ENCODE measurements at places on chromosomes 12 and 14.

GRCh38 chr12:2341871-2342270, 289.1 kb downstream of the CACNA1C start:
- DNase-seq, result no peak

GRCh38 chr14:93729993-93730392, 58.3 kb downstream of the PRIMA1 start:
- no peak for DNase-seq

DNA sequence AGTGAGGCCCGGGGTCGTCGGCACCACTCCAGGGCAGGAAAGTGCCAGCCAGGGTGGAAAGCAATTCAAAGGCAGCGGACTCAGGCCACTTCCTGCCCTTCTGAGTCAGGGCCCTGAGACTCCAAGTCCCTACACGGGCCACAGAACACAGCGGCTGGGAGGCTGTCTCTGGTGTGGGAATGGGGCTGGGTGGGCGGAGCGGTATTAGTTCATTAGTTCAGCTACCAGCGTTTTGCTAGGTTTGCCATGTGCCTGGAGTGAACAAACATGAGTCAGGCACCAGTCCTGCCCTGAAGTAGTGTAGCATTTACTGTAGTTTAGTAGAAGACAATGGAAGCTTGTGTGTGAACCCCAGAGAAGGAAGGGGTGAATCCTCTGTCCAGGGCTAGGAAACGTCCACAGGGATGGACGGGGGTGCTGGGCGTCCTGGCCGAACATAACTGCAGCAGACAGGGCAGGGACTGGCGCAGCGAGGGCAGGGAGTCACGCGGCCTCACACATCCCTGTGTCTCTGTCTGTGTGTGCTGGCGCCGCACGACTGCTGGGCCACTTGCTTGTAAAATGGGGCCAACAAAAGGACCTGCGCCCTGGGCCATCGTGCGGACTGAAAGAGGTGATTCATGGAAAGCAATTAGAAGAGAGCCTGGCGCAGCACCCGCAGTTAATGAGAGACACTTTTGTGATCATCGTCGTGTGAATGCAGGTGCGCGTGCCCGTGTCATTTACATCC, 186.4 kb upstream of the PRMT8 start:
- no peak for DNase-seq

- DNase-seq, result no peak
Observed at GRCh38 chr14:96515731-96516130, 13.5 kb downstream of the PAPOLA start.

DNA sequence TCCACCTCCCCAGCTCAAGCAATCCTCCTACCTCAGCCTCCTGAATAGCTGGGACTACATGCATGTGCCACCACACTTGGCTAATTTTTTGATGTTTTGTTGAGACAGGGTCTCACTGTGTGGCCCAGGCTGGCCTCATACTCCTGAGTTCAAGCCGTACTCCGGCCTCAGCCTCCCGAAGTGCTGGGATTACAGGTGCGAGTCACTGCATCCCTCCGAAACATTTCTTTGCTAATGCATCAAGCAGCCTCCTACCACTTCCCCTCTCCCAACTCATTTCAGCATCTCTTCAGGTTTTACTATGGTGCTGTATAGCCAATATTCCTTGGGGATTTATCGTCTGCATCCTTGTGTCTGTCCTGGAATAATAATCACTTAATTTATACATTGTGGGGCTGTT, 2.3 kb upstream of the SLC22A17 start:
- DNase-seq, result no peak

DNA sequence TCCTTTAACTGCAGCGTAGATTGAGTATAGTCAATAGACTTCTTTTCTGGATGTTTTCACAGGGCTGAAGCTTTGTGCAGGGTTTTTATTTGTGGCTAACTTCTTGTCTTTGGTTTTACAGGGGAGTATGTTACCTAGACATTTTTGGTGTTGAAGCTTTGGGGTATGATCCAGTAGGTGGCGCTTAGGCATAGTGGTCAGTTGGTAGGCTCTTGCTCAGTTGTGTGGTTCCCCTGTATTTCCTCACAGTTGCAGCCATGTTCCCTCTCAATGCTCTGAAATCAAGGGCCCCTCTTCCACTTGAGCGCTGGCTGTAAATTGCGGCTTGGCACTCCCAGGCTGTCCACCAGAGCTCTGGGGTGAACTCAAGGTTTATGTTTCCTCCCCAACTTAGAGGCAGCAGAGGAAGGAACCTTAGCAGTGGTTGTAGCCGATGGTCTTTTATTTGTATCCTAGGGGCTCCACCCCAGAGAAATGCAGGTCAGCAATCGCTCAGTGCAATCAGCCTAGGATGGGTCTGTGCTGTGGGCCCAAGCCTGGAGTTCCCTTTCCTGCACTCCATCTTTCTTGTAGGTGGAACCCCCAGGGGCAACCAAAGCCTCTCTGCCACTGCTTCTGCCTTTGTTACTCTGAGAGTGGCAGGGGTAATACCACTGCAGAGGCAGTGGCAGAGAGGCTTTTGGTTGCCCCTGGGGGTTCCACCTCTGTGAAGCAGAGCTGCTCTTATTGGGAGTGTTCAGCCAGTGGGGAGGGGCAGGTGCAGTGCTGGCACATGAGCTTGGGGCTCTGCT, 55.1 kb downstream of the CMAS start:
- no peak for DNase-seq

- no peak for DNase-seq
Observed at GRCh38 chr14:60839657-60840056, 105.1 kb downstream of the MNAT1 start.

DNA sequence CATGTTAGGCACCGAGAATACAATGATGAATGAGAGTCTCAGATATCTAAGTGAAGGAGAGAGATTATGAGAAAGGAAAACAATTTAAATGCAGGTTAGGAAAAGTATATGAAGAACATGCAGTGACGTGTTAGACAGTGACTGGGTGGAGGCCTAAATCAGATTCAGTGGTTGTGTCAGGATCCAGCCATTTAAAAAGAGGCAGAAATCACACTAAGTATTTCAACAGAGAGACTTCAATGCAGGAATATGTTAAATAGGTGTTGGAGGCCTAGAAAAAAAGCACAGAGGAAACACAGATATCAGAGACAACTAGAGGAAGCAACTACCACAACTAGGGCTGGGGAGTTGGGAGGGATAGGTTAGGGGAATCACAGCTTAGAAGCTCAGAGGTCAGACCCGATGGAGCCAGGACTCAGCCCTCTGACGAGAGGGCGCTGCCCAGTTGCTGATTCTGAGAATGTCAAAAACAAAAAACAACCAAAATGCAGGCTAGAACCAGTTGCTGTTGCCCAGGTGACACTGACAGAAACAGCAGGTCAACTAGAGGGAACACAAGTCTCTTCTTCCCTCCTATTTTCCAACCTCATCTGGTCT, 3.0 kb upstream of the GARIN2 start:
- no peak for DNase-seq

DNA sequence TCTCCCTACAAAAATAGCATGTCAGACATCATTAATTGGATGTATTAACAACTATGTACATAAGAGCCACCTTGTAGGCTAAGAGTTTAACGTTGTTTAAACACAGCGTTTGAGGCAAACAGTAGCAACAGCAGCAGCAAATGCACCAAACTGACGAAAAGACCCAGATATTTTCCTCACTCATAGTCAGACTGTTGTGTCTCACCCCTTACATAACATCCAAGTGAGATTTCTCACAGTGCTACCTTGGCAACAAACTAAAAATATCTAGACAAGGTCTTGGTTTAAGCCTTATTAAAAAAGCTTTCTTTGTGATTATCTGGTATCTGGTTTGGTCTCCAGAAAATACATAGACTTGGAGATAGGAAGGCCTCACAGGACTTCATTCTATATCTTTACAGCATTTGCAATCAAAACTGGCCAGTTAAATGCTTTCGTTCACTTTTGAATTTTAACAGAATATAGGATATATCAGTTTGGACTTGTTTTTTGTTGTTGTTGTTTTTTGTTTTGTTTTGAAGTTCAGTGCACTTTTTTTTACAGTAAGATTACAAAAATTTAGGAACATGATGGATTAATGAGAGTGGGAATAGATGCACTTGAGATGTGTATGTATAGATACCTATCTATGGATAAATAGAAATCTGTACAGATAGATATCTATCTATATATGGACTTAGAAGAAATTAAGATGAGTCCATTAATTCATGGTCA, 4.1 kb downstream of the BHLHE41 start:
- no peak for DNase-seq

DNA sequence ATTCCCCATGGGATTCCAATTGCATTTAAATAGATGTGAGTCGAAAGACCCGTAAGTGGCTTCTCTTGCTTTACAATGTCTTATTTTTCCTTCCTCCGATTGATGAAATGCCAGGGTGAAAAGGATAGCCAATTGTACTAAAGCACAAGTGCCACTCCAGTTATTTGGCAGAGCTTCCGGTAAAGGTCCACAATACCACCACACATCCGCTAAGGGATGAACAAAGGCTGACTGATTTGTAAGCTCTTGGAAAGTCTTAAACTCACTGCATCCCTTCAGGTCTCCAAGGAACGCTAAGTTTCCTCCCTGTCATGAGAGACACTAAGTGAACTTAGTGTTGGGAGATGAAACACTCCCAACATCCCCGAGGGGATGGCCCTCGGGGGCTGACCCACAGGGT, 21.2 kb upstream of the RNASE1 start:
- no peak for DNase-seq

DNA sequence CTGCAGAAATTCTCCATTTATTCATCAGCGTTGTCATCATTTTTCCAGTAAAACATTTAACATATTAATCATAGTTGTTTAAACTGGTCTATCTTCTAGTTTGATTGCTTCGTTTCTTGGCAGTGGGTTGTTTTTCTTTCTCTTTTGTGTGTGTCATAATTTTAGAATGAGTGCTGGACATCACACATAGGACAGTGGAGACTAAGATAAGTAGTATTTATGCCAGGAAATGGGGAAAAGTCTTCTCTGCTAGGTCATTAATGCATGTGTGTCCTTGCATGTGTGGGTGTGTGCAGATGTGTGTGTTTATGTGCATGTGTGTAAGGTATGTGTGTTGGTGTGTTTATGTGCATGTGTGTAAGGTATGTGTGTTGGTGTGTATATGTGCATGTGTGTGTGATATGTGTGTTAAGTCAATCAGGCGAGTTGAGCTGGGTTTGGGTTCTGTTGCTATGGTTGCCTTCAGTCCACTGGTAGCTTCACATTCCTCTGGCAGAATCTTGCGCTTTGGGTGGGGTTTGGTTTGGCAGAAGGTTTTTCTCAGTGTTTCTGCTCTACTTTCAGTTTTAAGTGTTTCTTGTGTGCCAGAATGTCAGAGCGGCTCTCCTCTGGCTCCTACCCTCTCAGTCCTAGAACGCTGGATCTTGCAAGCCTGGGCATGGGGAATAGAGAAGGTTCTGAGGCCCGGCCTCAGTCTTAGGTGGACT, 7.8 kb upstream of the ADGRD1 start:
- no peak for DNase-seq

GRCh38 chr14:75432411-75432810, 4.6 kb downstream of the JDP2 start:
- no peak for DNase-seq

GRCh38 chr12:7042842-7043241, 17.7 kb upstream of the C1S start:
- DNase-seq, result peak; percentile 55

DNA sequence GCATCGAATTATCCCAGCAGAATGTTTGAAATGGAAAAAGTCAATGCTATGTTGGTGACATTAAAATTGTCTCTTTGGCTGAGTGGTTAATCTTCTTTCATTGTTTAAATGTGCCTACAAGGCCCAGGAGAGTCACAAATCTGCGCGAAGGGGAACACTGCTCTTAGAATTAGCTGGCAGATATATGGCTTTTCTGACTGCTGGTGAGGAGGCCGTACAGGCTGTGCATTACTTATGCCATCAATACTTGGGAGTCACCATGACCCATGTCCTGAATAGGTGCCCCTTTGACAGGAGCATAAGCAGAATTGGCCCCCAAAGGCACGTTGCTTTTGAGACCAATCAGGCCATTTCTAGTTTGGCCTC, 521.5 kb downstream of the FUT8 start:
- DNase-seq, result no peak

DNA sequence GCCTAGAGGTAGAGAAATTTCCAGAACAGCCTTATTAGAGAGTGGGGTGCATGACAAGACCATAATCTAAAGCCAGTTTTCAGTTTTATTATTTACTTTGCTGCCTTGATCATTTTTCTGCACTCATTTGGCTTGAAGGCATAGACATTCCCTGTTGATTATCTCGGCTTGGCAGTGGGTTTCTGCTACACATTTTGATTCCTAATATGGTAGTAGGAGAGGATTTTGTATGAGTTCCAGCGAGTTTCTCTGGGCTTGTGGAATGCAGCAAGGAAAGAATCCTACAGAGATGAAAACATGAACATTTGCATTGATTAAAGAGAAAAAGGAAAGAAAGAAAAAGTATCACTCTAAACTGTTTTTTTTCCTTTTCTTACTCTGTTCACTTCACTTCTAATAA, 281.2 kb downstream of the PAWR start:
- DNase-seq, result no peak

- DNase-seq, result no peak
Observed at GRCh38 chr12:49365542-49365941, 1.7 kb upstream of the SPATS2 start.

DNA sequence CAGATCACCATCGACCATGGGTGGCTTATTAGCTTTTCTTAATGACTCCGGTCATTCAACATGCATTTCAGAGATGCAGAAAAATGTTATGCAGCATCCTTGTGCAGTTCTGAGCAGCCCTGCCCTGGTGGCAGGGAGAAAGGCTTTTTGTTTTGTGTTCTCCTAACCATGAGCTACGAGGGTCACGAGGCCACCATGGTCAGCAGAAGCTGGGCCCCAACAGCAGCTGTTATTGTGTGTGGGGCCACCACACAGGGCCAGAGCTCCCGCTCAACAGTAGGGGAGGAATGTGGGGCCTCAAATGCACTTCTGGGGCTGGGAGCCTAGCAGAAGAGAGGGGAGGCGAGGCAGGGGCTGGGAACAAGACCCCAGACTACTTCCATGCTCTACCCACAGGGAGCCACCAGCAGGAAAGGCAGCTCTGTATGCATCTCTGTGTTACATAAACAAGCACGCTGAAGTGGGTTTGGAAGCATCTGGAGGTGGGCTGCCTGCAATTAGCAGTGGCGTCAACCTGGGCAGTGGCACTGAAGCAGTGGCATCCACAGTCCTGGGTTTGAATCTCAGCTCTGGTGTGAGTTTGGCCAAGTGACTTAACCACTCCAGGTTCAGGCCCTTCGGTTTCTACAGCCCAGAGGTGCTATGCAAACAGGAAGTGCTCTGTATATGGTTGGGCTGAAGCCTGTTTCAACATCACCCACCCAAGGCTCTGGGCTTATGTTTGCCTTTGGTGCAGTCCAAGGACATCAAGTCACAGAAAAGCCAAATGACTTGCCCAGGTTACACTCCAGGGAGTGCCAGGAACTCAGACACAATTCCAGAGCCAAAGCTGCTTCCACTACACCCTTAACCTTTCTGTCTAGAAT, 16.3 kb downstream of the GLTP start:
- no peak for DNase-seq

GRCh38 chr12:52370926-52371608, 3.8 kb upstream of the KRT85 start:
- DNase-seq, result no peak

GRCh38 chr12:46825591-46826414, at the start of gene SLC38A4:
Gene SLC38A4, minus strand, starts transcription at chr12:46825997. Its CDS starts 32,926 bp downstream, at chr12:46793071.
- peak; percentile 57 for DNase-seq

- no peak for DNase-seq
Observed at GRCh38 chr12:121124402-121125109, 8.1 kb upstream of the P2RX7 start.

Measured in HEK293T (cell line).